Head of caudate nucleus (tissue), 42 donors: ENCODE measurements at places on chromosomes 3 and 15.

- DNase-seq = no peak
Measured at GRCh38 chr15:58401991-58402649, 29.7 kb upstream of the LIPC start.

DNA sequence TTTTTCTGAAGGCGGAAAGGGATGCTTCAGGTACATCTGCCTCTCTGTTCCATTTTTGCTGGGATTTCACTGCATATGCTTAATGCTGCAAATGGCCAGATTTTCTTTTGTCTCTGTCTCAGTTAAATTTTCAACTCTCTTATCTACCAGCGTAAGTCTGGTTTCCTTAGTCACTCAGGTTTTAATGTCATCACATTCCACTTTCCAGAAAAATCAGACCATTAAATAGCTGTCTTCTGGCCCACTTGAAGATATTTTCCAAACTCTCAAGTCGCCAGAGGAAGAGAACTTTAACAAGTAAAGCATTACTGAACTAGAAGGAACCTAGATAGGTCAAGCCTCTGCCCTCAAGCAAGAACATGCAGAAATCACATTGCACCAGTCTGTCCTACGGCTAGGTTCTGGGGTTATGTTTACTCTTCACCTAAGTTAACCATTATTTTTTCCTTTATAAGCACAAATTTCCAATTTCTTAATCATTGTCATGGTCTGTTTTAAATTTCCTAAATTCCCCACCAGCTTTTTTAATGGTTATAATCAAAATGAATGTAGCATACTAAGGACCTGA is 26.5 kb downstream of the AVEN start:
- no peak for DNase-seq

- peak; percentile 97 for DNase-seq
Measured at GRCh38 chr15:78241017-78241416, 6.7 kb upstream of the ACSBG1 start.

GRCh38 chr3:217099-217813 is 20.7 kb downstream of the CHL1 start:
- DNase-seq = no peak

DNA sequence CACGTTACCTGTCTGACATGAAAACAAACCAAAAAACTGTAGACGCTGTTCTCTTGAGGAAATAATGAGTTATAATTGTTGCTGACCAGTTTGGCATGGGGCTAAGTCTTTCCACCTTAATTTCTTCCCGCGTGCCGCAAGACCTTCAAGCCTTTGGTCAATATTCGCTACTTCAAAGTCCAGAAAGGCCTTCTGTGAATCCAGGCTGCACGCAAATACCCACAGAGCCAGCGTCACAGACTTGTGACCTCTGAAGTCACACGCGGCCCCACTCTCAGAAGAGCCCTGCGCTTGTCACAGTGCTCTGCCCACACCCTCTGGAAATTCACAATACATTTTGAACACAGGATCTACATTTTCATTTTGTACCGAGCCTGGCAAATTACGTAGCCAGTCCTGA is 275.2 kb downstream of the SHQ1 start:
- no peak for DNase-seq

- no peak for DNase-seq
Measured at GRCh38 chr3:45381168-45381852, 7.1 kb upstream of the LARS2 start.

DNA sequence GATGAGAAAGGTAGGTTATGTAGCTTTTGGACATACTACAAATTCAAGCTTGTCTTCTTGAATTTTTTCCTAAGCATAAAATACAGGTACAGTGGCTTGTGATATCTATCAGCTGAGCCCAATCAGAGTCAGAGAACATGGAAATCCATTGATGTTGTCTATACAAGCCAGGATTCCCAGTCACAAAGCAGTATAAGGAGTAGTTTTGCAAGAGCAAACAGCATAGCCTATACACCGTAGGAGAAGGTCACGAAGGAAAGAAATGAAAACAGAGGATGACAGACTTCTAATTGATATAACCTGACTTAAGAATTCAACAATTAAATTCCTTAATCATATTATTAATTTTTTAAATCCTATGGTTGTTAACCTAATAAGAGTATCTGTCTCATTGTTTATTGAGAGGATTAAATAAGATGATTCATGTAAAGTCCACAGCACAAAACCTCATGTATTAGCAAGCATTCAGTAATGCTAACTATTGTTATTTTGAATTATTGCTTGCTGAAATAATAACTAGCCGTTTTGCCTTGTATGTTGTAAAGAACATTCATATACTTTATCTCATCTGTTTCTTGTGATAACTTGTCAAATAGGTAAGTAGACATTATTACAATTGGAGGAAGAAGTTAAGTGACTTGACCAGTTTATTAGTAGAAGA is 276.6 kb upstream of the ZPLD1 start:
- no peak for DNase-seq

DNA sequence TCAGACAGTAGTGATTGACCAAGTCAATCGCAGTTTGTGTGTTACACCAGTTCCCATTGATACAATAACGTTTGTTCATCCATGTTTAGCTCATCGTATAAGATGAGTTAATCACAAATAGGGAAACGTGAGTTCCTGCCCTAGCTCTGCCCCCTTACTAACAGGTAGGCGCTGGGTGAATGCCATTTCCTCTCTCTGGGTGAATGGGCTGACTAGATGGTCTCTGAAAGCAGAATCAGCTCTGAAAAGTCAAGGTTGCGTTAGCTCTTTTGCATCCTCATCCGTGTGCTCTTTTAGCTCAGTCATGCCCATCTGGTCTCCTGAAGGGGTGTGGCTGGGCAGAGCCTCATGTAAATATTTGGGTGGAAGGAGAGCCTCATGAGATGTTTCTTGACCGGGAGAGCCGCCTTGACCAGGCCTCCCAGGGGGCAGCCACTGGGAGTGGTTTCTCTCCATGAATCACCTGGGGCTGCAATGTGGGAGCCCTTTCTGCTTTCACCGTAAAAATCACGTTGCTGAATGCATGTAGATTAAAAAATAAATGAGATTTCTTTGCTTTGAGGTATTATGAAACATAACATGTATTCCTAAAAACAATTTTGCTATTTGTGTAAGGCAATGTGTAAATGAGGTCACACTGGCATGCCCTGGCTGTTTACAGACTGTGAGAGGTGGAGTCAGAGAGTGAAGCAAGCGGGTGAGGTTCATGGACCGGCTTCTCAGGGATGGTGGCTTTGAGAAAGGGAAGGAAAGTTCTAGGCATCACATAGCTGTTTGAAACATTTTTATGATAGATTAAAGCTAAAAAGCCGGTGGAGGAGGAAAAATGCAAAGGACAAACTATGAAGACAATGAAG is 108.4 kb upstream of the RASGRP1 start:
- DNase-seq = no peak

DNA sequence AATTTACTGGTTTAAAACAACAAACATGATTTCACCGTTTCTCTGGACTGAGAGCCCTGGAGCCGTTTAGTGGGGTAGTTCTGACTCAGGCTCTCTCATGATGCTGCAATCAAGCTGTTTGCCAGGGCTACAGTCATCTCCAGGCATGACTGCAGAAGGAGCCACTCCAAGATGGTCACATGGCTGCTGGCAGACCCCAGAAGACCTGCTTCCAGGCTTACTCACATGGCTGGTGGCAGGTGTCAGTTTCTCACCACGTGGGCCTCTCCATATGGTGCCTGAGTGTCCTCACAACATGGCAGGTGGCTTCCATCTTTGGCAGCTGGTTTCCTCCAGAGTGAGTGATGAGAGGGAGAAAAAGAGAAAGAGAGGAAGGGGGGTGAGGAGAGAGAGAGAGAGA is 378.3 kb upstream of the RGMA start:
- DNase-seq = no peak

- DNase-seq = no peak
Measured at GRCh38 chr3:56323986-56324420, 144.3 kb downstream of the ERC2 start.

- DNase-seq = no peak
Measured at GRCh38 chr3:43707998-43708397, 17.3 kb downstream of the ABHD5 start.

GRCh38 chr3:28791713-28792255 is 443.2 kb upstream of the AZI2 start:
- DNase-seq = no peak

DNA sequence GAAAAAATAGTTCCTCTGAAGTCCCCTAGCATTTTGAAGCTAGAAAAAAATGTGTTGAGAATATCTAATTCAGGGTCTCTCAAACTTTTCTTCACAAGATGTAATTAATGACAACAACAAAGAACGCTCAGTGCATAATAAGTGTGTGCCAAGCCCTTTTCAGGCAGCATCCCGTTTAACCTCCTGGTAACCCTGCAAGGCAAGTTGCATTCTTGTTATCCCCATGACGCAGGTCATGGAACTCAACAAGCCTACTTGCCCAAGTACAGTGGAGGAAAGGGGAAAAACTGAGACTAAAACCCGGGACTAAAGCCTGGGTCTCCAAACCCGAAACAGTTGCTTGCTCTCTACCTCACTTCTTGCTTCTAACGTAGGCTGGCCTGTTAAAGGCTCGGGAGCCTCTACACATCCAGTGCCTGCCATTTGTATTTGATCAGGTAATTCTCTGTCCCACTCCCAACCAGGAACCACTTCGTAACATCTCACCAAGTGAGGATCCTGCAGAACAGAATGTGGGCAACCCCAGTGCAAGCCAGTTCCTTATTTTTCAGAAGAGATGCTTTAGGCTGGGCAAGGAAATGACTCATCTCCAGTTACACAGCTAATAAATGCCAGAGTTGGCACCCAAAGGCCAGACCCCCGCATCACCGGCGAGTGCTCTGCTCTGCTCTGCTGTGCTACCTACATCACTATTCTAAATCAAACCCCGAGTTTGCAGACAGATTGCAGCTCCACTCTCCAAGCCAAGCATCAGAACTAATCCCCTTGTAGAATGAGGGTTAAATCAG is 28.3 kb downstream of the LMCD1 start:
- no peak for DNase-seq

- DNase-seq = no peak
Measured at GRCh38 chr3:133827136-133827535, 21.5 kb downstream of the SRPRB start.

DNA sequence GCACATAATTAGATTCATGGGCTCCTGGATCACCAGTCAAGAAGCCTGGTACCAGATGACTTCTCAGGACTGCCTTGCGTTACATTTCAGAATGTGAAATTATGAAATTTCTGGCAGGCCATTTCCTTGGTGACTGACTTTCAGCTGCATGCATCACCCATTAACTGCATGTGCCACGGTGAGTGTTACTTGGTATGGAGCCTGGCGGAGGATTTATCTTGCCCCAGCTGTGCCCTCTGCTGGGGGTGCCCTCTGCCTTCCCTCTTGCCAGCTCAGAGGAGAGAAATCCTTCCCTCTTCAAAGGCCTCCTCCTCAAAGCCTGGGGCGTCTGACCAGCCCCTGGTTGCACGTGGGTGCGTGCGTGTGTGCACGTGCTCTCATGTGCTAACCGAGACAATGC is 57.7 kb upstream of the CTSH start:
- no peak for DNase-seq
